AG04450 (cell line): ENCODE measurements at places on chromosomes 5 and 9.

DNA sequence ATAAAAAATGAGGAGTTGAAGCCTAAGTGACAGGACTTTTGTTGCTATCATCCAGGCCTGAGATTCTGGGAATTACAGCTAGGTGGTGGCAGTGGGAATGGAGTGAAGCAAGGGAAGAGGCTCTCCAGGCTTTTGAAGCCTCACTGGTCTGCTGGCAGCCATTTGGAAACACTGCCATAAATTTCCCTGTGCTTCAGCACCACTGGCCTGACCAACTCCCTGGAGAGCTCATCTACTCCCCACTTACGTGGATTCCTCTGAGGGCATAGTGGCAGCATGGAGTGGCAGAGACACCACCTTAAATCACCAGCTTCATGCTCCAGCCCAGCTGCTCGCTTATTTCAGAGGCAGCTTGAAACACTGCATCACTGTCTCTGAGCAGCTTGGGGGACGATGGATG lies 518.2 kb downstream of the TLR4 start:
- no peak for DNase-seq

DNA sequence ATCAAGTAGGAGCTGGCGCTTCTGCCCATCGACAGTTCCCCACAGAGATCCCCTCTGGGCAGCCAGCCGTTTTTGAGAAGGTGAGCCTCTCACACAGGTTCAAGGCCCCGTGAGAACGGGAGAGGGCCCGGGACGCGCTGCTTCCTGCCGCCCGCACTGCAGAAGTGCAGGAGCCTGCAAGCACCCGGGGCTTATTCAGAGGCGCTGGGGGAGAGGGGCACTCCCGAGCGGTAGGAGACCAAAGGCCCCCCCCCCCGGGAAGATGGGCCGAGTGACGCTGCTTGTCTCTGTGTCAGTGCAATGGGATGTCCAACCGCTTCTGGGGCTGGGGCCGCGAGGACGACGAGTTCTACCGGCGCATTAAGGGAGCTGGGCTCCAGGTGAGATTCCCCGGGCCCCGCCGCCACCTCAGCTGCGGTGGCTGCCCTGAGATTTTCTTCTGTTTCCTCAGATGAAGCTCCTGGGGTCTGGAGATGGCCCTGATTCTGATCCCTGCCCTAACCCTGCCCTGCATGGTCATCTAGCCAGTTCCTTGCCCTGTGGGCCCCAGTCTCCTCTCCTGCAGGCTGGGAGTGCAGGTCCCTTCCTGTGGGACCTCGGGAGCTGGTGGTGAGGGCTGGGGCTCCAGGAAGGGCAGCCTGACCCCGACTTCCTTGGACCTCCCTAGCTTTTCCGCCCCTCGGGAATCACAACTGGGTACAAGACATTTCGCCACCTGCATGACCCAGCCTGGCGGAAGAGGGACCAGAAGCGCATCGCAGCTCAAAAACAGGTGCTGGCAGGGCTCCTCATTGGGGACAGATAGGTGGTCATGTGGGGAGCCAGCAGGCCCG lies 8.5 kb downstream of the B4GALT7 start:
- no peak for DNase-seq

GRCh38 chr5:6717247-6717646 lies 4.0 kb downstream of the TENT4A start:
- DNase-seq = no peak

- DNase-seq = no peak
These were observed 175.9 kb downstream of the ERCC6L2 start for GRCh38 chr9:96051423-96051822.

DNA sequence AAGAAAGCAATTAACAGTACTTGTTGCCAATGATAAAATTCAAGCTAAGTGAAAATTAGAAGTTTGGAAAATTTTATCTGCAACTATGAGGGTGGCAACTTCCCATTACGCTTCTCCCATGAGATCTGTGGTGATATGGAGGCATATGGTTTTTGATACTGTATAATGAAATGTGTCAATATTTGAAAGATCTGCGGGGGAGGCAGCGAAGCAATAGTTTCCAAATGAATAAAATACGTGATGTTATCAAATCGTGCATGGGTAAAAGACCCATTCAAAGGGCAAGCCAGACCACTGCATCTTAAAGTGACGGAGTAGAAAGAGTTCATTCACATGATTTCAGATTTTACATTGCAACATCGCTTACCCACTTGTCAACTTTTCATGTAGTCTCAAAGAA lies 20.9 kb upstream of the BOD1 start:
- DNase-seq = no peak

GRCh38 chr9:99353408-99353807 lies 131.3 kb downstream of the SEC61B start:
- DNase-seq = peak; percentile 89

DNA sequence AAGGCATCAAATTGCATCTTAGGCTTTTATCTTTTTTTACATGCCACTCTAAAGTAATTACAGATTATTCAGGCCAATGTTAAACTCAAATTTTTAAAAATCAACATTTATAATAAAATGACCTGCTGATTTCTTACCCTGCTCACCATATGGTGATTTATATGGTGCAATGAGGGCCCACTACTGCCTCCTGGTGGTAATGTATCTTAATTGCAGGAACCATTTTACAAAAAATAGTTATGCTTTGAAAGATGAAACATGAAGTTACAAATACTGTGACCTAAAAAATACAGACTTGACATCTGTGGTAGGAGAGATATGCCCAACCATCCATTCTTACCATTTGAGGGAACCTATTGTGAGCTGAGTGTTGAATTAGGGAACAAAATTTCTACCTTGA lies 292.6 kb upstream of the TAS2R1 start:
- no peak for DNase-seq

GRCh38 chr5:137040024-137040423 lies 459.1 kb downstream of the SPOCK1 start:
- DNase-seq = no peak

DNA sequence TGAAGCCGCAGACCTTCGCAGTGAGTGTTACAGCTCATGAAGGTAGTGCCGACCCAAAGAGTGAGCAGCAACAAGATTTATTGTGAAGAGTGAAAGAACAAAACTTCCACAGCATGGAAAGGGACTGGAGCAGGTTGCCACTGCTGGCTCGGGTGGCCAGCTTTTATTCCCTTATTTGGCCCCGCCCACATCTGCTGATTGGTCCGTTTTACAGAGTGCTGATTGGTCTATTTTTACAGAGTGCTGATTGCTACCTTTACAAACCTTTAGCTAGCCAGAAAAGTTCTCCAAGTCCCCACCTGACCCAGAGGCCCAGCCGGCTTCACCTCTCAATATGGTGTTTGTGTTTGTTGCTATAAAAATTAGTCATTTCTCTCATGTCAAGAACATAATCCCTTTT lies 49.7 kb downstream of the RECK start:
- no peak for DNase-seq

DNA sequence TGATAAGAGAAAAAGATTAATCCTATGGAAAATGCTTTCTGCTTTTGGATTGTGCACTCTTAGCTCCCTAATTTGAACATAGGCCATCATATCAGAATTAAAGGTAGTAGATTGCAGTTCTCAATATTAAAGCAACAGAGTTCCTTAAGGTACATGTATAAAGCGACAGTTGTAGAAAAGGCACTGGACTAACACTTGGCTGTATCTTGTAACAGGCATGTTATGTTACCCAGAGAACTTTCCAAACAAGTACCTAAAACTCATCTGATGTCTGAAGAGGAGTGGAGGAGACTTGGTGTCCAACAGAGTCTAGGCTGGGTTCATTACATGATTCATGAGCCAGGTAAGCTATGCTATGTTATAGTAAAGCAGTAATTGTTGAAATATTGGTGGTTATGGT lies 3.3 kb upstream of the SECISBP2 start:
- DNase-seq = no peak

- DNase-seq = no peak
These were observed 124.3 kb downstream of the ARL15 start for GRCh38 chr5:54186108-54186507.

GRCh38 chr9:129414377-129414992 lies 206.4 kb downstream of the C9orf50 start:
- no peak for DNase-seq

- no peak for DNase-seq
These were observed 175.0 kb downstream of the MLLT3 start for GRCh38 chr9:20447291-20447690.

DNA sequence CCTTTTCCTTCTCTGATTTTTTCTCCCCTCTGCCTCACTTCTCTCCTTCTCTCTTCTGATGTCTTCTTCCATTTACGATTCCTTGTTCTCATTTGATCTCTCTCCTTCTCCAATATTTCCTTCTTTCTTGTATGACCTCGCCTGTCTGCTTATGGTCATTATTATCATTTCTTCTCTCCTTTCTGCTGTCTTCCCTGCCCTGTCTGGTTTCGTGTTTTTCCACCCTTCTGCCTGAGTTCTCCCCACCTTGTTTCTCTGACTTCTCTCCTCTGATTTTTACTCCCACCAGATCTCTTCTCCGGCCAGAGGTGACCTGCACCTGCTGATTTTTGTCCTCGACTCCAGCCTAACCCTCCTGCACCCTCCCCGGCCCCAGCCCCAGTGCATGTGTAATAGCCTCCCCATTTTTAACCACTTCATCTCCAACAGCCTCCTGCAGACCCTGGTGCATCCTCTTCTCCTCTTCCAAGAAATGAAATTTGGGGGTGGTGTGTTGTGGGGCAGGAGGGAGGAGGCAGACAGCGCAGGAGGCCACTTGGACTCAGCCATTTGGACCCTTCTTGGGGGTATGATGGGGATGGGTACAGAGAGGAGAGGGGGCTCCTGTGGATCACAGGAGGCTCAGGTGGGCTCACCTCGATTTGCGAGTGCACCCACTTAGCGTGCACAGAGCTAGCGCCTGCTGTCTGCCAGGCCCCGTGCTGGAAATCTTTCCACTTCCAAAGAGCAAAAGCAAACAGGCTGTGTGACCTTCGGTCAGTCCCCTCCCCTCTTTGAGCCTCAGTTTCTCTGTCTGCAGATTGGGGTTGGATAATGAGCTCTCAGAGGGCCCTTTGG lies 32.5 kb downstream of the GSN start:
- DNase-seq = no peak

DNA sequence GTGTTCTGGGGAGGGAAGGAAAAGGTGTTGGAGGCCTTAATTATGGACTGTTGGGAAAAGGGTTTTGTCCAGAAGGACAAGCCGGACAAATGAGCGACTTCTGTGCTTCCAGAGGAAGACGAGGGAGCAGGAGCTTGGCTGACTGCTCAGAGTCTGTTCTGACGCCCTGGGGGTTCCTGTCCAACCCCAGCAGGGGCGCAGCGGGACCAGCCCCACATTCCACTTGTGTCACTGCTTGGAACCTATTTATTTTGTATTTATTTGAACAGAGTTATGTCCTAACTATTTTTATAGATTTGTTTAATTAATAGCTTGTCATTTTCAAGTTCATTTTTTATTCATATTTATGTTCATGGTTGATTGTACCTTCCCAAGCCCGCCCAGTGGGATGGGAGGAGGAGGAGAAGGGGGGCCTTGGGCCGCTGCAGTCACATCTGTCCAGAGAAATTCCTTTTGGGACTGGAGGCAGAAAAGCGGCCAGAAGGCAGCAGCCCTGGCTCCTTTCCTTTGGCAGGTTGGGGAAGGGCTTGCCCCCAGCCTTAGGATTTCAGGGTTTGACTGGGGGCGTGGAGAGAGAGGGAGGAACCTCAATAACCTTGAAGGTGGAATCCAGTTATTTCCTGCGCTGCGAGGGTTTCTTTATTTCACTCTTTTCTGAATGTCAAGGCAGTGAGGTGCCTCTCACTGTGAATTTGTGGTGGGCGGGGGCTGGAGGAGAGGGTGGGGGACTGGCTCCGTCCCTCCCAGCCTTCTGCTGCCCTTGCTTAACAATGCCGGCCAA lies 19.1 kb downstream of the PTGES2 start:
- DNase-seq = no peak

- no peak for DNase-seq
These were observed 98.8 kb upstream of the NFIL3 start for GRCh38 chr9:91522481-91522880.

GRCh38 chr5:140468188-140468587 lies 66.6 kb downstream of the ANKHD1 start:
- DNase-seq = no peak

DNA sequence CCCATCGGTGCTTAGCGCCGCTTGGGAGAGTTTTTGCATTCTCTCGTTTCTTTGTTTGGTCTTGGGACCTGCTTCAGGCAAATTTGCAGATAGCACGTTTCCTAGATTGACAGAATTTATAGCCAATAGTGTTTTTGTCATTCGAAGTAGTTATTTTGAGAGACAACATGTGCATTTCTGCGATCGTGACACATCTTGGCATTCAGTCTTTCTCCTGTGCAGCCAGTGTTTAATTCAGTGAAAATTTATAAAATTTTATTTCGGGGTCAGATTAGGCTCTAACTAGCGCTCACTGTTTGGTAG lies 830 bp downstream of the PRRC1 start:
- DNase-seq = no peak

GRCh38 chr5:97182571-97183099 lies 412 bp downstream of the RIOK2 start:
- no peak for DNase-seq

DNA sequence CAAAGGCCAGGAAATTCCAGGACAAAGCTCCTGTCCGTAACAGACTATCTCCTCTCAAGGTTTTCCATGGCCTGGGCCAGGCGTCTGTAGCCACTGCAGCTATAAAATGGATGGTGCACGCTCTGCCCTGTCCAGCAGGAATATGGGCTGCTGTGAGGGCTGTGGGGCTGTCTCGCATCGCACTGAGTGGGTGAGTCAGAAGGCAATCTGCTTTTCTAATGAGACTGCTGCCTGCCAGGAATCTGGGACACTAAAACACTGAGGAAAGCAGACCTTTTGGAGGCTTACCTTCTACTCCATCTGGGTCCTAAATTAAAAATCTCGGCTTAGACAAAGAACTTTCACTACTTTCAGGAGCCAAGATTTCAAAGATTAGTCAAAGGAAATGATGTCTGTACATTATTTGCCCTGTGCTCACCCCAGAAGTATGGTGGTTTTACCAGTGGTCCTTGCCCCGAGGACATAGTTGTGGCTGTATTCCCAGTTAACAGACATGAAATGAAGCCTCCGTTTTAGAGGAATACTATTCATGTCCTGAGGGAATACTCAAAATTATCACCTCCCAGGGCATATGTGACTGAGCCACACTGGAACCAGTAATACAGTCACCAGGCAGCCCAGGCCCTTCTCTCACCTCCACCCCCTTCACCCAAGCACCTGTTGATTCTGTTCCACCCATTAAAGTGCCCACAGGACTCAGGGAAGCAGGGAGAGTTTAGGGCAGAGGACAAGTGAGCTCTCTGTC lies 56.4 kb downstream of the PFDN1 start:
- DNase-seq = no peak

DNA sequence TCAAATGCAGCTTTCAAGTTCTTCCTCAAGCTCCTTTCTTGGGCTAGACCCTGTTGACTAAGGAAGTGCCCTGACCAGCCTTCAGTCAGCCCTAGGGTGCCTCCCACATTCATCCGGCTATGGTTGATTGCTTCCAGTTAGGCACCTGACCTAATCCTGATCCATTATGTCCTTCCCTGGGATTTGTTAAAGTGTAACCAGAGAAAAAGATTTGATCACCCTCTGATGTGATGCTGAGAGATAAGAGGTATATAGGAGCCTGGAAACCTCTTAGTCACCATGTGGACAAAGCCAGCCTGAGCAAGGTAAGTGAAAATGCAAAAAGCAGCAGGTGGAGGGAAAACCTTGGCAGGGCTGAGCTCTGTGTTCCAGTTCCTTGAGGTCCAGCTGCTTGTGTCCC lies 178.8 kb upstream of the ERCC6L2 start:
- DNase-seq = no peak
